DMS53 (cell line): ENCODE measurements at places on chromosomes 11 and 22.

- no peak for DNase-seq
These were observed 43.0 kb downstream of the UVRAG start for GRCh38 chr11:75858042-75858441.

- DNase-seq = no peak
These were observed 9.4 kb downstream of the PIM3 start for GRCh38 chr22:49969751-49970527.

GRCh38 chr11:72864702-72865655, 50.8 kb downstream of the ATG16L2 start:
- DNase-seq = no peak

DNA sequence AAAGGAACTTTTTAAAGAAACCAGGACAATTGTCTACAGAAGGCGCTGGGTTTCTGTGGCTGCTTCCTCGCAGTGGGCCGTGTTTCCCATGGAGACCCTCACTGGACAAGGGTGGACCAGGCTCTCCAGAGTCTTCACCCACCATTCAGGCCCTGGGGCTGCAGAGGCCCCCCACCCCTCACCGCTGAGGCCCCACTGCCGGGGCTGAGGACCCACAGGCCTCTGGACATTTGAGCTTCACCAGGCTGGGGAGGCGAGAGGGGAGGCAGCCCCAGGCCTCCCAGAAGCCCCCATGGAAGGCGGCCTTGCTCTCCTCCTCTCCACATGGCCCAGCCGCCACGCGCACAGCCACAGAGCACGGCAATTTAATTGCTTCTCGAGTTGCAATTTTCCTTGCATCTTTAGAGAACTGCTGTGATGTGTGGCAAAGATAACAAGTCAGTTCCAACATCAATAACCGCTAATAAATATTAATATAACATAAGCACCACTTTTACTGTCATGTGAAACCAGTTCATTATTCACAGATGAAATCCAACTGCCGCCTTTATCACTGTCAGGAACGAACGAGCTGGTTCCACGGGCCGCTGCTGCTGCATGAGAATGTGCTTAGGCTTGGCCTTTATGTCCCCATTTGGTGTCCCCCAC, 81.0 kb downstream of the PHF21B start:
- no peak for DNase-seq

DNA sequence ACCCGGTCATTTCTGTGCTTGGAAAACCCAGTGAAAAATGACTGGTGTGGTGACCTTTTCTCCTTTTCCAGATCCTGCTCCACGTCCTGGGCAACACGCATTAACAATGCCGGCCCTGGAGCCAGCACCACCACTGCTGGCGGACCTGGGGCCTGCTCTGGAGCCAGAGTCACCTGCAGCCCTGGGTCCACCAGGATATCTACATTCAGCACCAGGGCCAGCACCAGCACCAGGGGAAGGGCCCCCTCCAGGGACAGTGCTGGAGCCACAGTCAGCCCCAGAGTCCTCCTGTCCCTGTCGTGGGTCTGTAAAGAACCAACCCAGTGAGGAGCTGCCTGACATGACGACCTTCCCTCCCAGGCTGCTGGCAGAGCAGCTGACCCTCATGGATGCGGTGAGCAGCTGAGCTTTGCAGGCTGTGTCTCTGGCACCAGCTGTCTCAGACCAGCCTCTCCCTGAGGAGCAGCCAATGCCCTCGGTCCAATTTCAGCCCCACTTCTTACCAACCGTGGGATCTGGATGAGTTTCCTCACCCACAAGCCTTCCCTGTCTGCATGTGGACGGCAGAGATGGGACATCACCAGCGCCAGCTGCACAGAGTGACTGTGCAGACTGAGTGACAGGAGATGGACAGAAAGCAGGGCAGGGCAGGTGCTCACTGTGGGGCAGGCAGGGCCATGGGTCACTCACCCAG, 1.9 kb downstream of the RGL4 start:
- DNase-seq = no peak

- DNase-seq = no peak
These were observed 114.7 kb downstream of the BUD13 start for GRCh38 chr11:116657842-116658825.

GRCh38 chr11:123439616-123440015, 9.5 kb downstream of the GRAMD1B start:
- no peak for DNase-seq

DNA sequence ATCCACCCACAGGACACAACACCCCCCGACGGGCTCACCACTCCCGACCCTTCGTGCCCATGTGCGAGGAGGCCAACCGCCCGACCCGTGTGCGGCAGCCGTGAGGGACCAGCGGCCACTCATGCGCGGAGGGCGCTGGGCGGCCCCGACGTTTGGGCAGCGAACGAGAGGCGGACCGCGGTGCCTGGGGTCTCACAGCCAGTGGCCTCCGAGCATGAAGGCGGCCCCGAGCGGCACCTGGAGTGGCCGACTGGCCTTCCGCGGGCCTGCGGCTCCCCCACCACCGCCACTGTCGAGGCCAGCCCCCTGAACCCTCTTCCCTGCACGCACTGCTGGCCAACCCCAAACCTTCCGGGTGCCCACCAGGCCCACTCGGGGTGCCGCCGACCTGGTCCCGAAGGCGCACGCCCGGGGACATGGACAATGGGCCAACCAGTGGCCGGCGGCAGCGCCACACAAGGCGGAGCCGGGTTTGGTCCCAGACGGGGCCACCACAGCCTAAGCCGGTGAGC, 4274.9 kb upstream of the OR11H1 start:
- no peak for DNase-seq

GRCh38 chr11:36945384-36945783, 347.3 kb upstream of the RAG2 start:
- peak; percentile 63 for DNase-seq

DNA sequence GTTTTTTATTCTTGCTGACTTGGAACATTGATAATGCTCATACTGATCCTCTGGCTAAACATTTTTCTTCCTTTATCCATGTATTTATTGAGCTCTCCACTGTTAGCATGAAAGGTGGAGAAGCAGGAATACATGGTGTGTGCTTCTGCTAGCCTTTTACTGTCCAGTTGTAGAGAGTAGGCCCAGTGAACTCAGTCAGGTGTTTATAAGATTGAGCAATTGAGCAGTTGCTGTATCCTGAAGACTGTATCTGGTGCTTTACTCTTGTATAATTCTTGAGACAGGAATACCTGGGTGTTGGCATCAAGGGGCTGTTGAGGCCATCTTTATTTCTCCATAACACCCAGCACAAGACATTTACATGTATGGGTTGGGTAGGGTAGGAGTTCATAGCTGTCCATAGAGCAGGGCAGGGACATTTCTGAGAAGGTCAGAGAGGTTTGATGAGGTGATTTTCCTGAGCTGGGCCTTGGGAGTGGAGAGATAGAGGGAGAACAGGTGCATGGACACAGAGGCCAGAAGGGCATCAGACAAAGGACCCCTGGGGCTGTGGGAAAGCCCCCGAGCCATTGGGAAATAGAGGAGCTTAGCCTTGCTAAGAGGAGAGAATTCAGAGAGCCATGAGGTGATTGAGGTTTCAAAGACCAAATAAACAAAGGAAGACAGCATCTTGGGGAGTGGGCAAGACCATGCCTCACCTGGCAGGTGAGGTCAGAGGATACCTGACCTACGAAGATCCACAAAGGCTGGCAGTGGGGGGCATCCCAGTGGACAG, 155.5 kb downstream of the TEAD1 start:
- no peak for DNase-seq

- no peak for DNase-seq
These were observed 6.4 kb upstream of the ME3 start for GRCh38 chr11:86678823-86679222.

DNA sequence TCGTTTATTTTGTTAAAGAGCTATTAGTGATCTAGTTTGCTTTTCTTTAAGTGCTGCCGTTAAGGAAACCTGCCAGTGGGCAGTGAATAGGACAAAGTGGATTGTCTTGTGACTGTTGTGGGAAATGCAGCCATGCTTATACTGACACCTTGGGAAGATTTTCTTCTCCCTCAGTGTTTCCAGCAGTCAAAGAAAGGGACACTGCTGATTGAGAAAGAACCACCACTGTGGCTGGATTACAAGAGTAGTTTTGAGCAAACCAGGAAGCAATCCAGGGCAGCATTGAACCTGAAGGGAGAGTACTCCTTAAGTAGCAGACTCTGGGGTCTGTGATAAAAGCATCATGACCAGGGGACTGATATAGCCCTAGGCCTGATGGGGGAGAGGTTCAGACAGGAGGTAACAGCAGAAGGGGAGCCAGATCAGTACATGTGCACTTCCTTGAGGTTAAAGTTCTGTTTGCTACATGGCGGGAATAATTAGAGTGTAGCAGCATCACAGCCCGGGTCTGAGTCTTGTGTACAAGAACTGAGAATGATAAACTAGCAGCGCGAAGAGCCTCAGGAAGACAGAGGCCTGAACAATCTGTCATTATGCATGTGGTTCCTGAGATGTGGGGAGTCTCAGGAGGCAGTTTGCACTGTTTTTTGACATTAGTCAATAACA, 167.8 kb downstream of the C11orf91 start:
- DNase-seq = no peak

- DNase-seq = peak; percentile 78
These were observed 72.9 kb upstream of the SEPTIN5 start for GRCh38 chr22:19641254-19641982.

DNA sequence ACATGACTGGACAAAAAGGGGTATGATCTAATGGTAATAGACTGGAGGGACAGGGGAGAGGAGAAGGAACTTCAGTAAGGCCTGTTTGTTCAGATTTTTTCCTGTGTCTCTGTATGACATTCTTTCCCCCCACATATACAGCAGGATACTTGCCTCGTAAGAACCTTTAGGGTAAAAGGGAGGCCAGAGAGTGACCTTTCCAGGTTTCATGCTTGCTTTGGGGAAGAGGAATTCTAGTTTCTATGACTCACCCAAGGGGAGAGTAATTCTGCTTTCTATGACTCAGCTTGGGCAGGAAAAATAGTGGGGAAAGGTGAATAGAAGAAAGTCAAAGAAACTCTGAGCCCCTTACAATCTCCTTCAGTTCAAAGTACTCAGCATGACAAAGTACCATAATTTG, 457.0 kb downstream of the DLG2 start:
- peak; percentile 82 for DNase-seq

DNA sequence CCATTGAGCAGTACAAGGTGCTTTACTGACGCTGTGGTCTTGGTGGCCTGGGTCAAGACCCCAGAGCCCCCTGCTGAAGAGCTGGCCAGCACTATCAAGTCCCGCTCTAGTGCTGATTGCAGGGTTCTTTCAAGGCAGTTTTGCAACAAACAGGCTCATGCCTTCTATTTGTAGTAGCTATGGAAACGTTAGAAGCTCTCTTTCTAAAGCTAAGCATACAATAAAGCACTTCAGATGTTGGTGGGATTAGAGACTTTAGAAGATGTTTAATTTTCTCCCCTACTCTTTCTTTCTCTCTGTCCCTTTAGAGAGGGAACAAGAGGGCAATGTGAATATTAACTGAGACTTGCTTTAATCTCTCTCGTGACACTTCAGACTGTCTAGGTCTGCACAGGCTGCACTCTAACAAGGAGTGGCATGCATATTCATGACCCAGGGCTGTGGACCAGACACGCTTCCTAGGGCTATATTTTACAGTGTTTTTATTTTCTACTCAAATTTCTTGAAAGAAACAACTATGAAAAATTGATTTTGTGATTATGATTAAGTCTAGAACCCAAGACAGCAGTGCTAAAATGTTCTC, 138.6 kb downstream of the WNT7B start:
- DNase-seq = peak; percentile 42

DNA sequence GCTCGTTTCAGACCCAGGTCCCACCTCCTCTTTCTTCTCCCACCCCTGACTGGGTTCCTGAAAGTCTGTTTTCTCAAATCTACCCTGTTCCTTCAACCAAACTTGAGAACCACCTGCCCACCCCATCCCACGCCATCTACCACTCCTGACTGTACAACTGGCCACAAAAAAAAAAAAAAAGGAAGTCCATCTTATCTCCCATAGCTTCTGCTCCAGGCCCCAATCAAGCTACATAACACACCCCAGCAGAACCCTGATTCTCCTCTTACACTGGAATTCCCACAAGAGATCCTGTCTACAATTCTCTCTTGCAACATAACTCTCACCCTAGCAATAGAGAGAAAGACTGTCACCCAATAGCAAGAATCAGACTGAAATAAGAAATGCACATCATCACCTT, 39.2 kb upstream of the CHST1 start:
- DNase-seq = no peak

DNA sequence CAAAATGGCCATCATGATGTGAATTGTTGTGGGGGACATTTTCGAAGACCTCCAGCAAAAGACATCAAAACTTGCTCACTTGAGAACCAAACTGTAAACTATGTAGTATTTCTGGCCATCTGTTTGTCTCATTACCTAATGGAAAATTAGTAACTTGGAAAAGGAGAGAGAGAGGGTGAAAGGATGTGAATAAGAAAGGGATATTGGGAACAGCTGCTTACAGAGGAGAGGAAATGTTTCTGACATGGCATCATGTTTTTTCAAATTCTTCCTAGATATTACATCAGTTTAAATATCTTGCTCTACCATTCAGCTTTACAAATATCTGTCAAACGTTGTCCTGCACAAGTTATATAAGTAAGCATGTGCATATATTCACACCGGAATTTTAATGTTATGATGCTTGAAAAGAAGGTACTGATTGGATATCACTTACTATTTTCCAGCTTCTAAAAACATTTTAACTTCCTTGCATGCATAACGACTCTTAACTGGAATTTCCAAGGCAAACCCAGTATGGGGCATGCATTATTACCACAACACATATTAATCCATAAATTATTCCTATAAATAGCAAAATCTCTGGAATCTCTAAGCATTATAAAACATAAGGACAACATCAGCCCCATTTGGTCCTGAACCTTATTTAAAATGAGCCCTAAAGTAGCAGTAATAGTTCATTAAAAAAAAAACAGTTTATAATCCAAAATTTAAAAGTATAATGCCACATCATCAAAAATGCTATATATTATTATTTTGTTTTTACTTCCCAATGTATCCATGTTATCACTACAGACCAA, 20.0 kb downstream of the GUCY1A2 start:
- DNase-seq = no peak

DNA sequence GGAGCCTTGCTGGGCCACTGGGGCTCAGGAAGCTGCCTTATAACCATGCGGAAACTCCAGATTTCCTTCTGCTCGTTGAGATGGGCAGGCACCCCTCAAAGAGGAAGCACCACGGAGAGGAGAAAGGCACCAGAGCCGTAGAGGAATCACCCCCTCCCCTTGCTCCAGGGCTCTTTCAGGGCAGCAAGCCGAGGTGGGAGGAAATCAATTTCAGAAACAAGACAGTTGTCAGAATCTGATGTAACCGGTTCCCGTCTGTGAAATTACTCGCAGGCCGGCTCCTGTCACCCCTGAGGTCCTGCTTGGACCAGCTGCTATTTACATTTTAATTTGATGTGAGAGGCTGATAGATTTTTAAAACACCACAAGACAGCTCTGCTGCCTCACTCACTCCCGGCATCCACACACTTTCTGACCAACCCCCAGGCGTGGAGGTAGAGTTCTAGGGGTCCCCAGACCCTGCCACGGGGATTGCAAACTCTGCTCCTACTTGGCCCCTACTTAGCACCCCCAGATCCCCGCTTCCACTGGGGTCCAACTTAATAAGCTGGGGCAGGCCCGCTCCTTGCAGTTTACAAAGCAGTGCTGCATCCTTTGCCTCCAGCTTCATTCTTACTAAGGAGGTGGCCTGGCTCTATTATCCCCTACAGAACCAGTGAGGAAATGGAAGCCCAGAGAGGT, 162.5 kb downstream of the CEP164 start:
- DNase-seq = no peak
